Pulmonary artery endothelial cell (primary cell): ENCODE measurements at places on chromosomes 5 and 9.

DNA sequence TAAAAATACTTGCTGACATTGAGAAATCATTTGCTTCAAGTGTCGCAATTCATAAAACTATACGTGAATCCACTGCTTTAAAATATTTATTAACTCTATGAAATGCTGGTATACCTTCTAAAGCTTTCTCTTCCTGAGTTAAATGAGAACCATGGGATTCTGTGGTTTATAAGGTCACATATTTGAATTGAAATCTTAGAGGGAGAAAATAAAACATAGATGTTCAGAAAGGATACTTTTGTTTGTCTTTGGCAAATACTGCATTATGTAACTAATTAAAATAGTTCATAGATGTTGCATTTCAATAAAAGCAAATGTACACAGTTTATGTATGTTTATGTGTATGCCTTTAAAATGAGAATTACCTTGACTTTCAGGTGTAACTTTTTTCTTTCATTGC is 250.1 kb downstream of the FAM170A start:
- DNase-seq, result no peak

- DNase-seq, result no peak
These were observed 597.9 kb upstream of the ADAMTS16 start for GRCh38 chr5:4542145-4542778.

DNA sequence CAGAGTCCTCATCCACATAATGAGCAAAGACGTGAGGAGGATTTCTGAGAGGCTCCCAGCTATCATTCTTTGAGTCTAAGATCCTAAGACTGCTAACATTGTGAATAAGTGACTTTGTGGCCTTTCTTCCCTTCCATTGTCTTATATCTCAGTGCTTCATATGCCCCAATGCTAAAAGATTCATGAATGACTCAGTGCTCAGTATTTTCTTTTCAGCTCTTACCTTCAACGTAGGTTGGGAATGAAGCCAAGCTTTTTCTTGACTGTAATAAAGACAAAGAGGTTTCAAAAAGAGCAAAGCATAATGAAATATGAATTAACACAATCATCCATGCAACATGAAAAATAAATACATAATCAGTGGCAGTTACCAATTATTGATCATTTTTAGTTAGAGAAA is 146.4 kb downstream of the ENTREP1 start:
- DNase-seq, result peak; percentile 61

GRCh38 chr5:35921930-35922329 is 16.5 kb downstream of the CAPSL start:
- no peak for DNase-seq

DNA sequence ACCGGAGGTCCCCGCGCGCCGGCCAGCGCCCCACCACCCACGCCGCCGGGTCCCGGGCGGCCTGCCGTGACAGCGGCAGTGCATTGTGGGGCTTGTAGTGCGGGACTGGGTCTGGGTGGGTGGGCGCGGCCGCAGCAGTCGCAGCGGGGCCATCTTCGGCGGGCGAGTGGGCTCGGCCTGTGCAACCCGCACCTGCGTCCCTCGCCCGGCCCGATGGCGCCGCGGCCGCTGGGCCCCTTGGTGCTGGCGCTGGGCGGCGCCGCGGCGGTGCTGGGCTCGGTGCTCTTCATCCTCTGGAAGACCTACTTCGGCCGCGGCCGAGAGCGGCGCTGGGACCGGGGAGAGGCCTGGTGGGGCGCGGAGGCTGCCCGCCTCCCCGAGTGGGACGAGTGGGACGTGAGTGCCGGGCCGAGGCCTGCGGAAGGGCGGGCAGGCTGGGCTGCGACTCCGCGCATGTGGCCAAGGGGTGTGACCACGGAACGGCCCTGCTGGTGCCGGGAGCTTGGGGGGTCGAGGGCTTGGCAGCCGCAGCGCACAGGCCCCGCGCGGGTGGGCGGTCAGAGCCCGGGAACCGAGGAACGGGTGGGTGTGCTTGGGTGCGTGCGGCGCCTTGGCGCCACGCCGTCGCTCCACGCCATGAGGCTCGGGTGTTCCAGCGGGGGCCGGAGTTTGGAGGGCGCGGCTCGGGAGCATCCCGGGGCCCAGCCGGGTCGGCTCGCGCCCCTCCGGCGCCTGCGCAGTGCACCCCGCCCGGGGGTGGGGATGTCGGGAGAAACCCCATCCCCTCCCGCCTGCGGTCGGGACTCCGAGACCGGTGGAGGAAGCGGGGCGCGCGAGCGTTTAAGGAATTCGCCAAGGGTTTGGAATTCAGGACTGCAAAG is at the start of gene ARL10:
TSS of gene ARL10 (plus strand) at position 137 of the 881 bp plus-strand sequence. CDS start at position 214, 77 bp downstream.
- no peak for DNase-seq

GRCh38 chr9:104091116-104091515 is 3.0 kb upstream of the SMC2 start:
- DNase-seq, result no peak

DNA sequence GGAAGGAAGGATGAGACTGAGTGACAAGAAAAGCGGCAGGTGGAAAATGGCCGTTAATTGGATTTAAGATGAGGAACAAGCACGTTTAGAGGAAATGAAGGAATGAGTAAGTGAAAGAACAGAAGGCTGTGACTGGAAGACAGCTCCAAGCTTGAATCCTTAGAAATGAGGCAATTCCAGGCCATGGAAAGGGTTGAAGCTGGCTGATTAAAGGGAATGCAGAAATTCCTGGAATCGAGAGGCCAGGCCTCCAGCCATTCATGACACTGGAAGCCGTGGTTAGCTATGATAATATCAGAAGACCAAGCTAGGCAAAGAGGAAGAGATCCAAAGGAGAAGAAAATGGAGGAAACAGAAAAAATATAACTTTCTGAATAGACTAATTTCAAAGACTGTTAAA is 84.2 kb downstream of the ARL15 start:
- DNase-seq, result no peak

GRCh38 chr9:133460405-133461175 is 812 bp downstream of the CACFD1 start:
- DNase-seq, result no peak

- no peak for DNase-seq
These were observed 188.6 kb downstream of the CTNND2 start for GRCh38 chr5:11715461-11716196.

GRCh38 chr5:32836176-32836575 is 125.1 kb downstream of the NPR3 start:
- no peak for DNase-seq

- no peak for DNase-seq
These were observed 2.8 kb downstream of the PLK2 start for GRCh38 chr5:58457050-58457449.

DNA sequence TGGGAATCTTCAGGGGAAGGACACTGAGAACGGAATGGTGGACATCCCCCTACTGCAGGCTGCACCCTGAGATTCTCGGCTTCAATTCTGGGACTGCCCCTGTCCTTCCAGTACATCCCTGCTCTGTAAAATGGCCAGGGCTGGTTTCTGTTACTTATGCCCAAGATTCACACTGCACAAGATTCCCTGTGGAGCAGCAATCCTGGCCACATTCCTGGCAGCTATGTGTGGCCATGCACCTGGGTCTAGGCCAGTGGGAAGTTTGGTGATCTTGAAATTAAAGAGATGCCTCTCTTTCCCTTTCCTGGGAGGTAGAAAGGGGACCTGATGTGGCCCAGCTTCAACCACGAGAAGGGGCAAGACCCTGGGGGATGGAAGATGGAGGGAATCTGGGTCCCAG is 27.6 kb downstream of the WHRN start:
- DNase-seq, result no peak

DNA sequence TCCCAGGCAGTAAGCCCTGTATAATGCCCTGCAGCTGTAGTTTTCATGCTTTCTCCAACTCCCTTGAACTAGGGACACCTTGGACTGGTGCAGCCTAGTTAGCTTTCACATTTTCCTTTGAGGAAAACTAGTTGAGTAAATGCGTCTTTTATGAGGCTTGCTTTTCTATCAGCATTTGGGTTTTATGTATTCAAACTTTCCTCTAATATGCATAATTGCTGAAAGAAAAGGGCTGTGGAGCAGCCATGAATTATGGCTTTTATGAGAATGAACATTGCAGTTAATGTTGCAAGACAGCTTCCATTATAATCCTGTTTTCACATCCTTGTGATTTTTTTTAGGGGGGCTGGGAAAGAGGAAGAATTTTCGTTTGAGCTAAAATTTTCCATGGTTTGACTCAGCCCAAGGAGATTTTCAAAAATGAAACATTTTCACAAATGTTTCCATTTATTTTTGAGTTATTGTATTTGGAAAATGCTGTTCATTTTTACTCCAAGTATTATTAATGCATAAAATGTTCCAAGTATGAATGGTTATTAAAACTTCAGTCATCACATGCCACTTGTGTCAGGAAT is 57.9 kb upstream of the PPP3R2 start:
- no peak for DNase-seq

- DNase-seq, result no peak
These were observed 580.5 kb downstream of the TLE1 start for GRCh38 chr9:81108821-81109220.

DNA sequence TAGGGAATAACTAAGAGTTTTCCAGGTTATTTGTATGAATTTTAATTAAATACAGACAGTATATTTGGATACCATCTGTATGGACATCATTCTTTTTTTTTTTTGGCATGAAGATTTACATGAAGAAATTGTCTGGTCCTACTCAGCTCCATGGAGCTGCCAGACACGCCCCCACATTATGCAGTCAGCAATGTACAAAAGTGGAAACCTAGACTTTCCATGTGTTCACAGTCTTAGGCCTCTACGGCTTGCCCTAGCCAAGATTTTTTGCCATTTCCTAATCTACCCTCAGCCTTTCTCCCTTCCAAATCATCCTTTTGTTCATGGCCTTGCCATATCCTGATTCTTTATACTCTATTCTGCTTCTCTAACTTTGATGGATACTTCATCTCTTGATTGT is 207.1 kb downstream of the SGCD start:
- no peak for DNase-seq

GRCh38 chr9:36813154-36813553 is 220.9 kb downstream of the PAX5 start:
- no peak for DNase-seq

DNA sequence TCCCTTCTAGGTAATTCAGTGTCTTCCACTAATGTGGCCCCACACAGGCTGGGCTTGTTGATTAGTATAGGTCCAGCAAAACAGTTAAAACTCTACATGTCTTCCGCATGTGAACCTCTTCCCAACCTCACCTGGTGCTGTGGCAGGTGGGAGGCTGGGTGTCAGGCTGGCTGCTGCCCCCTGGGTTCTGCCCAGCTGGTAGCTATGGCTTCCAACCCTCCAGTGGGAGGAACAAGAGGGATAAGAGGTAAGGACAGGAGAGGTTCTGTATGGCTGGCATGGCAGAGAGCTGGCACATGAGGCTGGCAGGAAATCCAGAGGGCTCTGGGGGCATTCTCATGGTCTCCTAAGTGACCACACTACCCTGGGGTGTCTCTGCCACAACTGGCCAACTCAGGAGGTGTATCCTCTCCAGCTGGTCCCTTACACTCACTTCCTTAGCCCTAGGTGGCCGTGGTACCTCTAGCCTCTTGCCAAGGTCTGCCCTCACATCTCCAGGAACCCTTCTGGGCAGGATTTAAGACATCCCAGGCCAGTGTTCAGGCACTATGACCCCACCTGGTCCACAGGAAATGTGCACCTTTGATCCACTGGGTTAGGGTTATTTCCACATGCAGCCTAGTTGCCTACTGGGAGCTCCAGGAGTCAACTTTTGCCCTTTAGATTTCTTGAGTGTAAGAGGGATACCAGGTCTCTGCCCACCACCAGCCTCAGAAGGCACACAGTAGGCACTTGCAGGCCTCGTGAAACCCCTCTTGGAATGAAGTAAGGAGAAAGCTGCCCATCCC is 41.7 kb downstream of the AHRR start:
- DNase-seq, result no peak

GRCh38 chr5:167579693-167580055 is 711.8 kb upstream of the WWC1 start:
- DNase-seq, result no peak

GRCh38 chr9:110257097-110257841 is 962 bp upstream of the TXN start:
- DNase-seq, result no peak

DNA sequence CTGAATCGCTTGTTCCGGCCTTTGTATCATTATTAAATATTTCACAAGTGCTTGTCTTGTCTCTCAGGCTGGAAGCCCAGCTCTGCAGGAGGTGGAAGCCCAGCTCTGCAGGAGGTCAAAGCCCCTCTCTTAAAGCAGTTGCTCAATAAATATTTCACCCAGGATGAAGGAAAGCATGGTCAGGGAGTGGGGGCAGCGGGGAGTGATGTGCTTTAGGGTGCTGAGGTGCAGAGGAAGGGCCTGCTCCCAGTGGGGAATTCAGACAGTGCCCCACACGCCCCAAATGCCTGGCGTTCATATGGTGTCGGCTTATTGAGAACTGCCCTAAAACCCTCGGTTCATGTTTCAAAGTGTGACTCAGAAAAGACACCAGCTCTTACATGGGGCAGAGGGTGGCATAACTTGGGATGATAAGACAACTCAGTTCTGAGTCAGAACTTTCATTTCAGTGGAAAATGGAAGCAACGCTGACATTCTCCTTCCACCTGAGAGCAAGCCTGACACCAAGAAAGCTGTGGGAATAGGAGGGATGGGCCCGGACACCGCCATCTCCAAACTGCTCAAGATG is 114.3 kb upstream of the DAP start:
- no peak for DNase-seq

DNA sequence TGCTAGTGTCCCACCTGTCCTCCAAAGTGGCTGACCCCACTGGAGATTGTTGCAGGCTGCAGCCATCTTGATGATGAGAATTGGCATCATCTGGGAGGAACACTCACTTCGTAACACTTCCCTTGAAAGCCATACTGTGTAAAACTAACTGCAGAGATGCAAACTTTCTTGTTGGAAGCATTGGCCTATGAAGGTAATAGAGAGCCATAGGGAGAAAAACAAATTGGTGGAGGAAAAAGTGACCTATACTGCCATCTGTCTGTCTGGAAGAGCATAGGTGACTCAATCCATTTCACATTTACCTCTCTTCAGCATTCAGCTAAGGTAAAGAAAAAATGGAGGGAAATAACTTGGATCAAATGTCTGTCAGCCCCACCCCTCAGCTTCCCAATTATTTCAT is 473.4 kb downstream of the NTRK2 start:
- DNase-seq, result no peak

- no peak for DNase-seq
These were observed 202.4 kb downstream of the FANCC start for GRCh38 chr9:95115104-95115503.

- no peak for DNase-seq
These were observed 30.2 kb downstream of the FOXI1 start for GRCh38 chr5:170135796-170136490.

DNA sequence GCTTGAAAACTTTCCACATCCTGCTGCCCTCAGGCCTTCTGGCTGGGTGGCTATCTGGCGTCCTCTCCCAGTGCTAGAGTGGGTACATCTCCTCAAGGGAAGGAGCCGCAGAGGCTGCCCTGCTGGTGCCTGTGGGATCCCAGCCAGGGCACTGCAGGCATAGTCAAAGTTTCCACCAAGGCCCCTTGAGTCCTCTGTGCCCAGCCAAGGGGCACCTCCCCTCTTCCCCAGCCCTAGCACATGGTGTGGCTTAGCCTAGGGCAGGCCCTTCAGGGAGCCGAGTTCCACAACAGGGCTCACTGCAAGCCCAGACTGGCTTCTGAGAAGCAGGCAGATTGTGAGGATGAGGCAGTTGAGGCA is 103.2 kb downstream of the RGS3 start:
- no peak for DNase-seq
